ENCODE measurements at places on chromosomes 2 and 18. TPM values are rescaled to one million over a fixed set of nuclear protein-coding genes. Genes with fewer than 3 reads are reported as not detected.

DNA sequence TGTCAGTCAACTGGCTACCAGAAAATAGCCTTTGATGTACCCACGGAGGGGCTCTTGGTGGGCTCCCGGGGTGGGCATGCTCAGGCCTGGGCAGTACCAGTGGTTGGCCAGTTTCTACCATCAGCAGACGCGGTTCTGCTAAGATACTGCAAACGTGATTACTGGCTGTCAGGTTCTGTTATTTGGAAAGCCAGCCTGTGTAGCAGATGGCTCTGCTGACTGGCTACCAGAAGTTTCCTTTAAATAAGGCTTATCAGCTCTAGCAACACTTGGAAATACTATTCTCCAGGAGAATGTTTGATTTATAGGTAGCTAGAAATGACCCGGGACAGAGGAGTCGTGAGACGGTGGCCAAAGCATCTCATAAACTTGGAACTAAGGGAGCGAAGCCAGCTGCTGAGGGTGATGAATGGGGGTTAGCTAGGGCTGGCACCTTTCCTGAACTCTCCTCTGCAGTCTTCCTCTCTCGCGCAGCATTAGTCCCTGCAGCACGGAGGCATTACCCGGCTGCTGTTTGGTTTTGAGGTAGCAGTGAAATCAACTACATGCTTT is 171.9 kb downstream of the AGAP1 start:
- no peak for DNase-seq

- no peak for DNase-seq
Observed at GRCh38 chr2:66634784-66635183, 199.9 kb downstream of the MEIS1 start.

GRCh38 chr2:65880436-65880835 is 448.0 kb upstream of the SPRED2 start:
- DNase-seq, result no peak

GRCh38 chr2:96503637-96504243 is 1.4 kb downstream of the NEURL3 start:
- no peak for DNase-seq

- DNase-seq, result no peak
Observed at GRCh38 chr2:109080109-109080508, 48.9 kb upstream of the SH3RF3 start.

Gene CXCR1
- total RNA-seq, result not detected

DNA sequence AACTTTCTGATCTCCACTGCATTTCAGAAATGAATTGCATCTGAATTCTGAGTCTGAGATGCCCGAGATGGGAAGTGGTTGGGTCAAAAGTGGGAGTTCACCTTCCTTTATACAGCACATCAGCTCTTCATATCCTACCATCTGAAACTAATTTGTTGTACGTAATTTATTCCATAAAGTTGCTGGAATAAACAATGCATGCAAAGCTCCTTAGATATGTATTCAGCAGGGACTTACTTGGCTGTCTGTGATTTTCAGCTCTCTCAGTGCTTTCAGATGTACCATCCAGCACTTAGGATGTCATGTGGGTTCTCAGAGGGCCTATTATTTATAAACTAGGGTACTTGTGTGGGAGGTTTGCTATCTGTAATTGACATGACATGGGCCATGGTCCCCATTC is 46.9 kb upstream of the EFEMP1 start:
- DNase-seq, result no peak

- no peak for DNase-seq
Observed at GRCh38 chr18:79868811-79869541, 71.2 kb downstream of the KCNG2 start.

Gene MIB1
- 37.9 TPM for total RNA-seq

Gene COL5A2
- total RNA-seq, result 30.8 TPM

Gene CD8B2
- 0.09 TPM for total RNA-seq

Gene CASP10
- total RNA-seq, result 18.9 TPM

Gene MBD2
- total RNA-seq, result 71.6 TPM

GRCh38 chr18:11818486-11819203 is 32.6 kb upstream of the CHMP1B start:
- no peak for DNase-seq

- DNase-seq, result no peak
Observed at GRCh38 chr2:30455114-30455738, 8.2 kb downstream of the LCLAT1 start.

DNA sequence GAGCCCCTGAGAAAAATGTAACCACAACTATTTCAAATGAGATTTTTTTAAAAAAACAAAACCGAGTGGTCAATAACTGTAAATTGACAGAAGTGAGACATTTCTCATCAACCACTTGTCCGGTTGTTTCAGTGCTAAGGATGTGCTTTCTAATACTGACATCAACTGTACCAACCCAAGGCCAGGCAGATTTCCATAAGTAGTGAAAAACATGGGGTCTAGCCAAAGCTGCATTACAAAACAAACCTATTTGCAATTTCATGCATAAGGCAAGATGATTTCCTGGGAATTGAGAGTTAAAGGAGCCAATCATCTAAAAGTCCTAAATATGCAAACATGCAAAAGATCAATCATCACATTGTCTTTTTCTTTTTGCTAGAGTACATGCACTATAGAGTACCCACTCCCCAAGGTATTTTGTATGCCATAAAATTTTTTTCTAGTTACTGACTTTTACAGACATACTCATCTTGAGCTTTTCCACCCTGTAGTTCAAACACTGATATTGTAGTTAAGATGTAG is 22.6 kb downstream of the HNRNPLL start:
- DNase-seq, result no peak

- no peak for DNase-seq
Observed at GRCh38 chr2:179861416-179862067, at the start of gene ZNF385B. ZNF385B (minus strand) TSS chr2:179861612.

DNA sequence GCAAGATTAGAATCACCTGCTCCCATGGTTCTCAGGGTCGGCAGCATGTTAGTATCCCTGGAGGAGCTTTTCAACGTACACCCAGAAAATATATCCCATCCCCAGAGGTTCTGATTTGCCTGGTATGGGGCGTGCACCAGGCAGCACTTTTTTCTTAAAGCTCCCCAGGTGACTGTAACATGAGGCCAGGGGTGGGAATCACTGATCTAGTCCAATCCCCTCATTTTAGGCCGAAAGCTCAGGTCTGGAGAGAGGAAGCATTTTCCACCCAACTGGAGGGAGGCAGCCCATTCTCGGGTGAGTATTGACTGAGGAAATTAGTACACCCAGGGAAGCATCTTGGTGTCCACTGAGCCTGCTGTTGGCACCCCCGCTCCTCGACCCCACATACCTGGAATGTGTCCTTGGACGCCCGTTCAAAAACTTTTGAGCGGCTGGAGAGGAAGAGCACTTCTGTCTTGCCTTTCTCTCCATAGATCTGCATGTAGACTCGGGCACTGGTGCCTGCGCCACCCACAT is 94.3 kb downstream of the LOXHD1 start:
- no peak for DNase-seq

- no peak for DNase-seq
Observed at GRCh38 chr2:220489121-220489520, 861.7 kb downstream of the SLC4A3 start.

DNA sequence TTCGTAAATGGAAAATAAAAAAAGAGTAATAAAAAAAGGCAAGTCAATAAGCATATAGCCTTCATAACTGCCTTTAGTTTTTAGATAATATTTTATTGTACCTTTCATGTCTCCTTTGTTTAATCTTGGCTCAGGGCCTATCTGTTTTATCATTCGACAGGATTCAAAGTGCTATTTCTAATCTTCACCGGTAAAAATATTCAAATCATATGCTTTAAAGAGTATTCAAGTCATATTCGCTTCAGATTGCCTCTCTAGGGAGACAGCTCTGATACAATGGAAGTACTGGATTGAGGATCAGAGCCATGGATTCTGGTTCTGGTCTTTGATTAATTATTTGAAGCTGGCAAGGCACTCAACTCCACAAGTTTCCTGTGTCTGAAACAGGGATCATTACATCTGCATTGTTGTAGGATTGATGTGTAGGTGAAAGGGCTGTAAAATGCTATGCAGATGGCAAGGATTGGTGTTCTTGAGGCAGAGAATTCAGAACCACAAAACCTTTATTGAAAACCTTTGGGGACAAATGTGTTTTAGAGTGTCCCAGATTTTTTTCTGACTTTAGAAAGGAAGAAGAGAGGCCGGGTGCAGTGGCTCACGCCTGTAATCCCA is 84.3 kb upstream of the RAPH1 start:
- no peak for DNase-seq

GRCh38 chr2:204917089-204917701 is 371.9 kb downstream of the PARD3B start:
- DNase-seq, result no peak

Gene FIGN
- total RNA-seq, result 5.9 TPM

Gene ABCB11
- 0.23 TPM for total RNA-seq

Gene NCKAP5
- 3.9 TPM for total RNA-seq

DNA sequence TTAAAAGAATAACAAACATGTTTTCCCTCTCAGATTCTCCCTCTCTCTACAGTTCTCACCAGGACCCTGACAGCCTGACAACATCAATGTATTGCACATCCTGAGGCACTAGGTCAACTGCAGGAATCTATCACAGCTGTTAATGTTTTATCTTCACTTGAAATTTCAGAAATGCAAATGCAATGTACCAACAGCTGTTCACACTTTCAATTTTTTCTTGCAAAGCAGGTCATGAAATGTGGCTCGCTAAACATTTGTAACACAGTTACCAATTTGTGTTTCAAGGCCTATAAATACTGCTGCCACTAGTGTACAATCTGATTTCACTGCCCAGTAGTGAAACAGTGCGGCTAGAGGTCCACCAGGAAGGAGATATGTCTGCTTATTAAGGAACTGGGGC is 147.8 kb downstream of the EXOC6B start:
- DNase-seq, result no peak

DNA sequence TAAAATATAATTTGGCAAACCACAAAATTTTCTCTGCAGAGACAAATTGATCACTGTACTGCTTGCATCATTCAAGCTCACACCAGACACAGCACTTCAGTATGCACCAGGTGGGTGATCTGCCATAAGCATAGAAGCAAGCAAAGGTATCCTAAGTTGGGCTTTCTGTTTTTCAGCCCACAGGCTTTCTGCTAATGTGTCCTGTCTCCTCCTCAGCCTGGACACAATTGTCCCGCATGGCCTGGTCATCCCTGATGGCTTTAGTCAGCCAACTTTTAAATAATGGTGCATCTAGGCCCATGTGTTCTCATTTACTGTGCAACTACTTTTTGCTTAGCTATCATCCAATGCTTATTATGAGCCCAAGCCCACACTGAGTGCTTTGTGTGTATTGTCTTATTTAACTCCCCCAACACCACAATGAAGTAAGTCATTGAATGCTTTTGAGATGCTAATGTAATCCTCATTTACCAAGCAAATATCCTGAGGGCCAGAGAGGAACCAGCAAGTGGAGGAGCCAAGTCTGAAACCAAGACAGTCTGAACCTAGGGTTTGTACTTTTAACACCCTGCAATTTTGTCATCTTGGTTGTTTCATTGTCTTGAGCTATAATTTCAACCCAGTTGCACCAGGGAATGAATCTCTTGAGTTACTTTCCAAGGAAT is 111.2 kb upstream of the SETBP1 start:
- no peak for DNase-seq

GRCh38 chr2:15938803-15939555 is 1.4 kb upstream of the MYCN start:
- DNase-seq, result no peak

GRCh38 chr2:238174701-238175100 is 15.9 kb downstream of the ERFE start:
- DNase-seq, result no peak

DNA sequence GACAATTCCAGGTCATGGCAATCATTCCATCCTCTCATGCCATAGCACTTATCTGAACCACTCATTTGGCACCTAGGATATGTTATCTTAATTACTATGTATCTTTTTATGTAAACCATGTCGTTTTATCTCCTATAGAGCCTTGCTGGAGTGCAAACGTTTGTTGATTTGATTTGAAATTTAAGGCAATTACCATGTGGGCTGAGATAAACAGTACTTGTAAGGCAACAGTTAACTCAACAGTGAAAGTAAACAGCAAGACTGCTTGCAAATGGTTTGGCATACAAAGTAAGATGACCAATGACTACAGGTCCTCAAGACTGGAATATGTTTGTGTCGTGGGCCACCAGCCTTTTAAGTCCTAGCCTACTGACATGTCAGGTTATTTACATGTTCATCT is 133.7 kb upstream of the ZFP36L2 start:
- no peak for DNase-seq

- peak; percentile 82 for DNase-seq
Observed at GRCh38 chr2:159904127-159904958, 106.3 kb upstream of the CD302 start.

Gene RIT2
- total RNA-seq, result not detected

DNA sequence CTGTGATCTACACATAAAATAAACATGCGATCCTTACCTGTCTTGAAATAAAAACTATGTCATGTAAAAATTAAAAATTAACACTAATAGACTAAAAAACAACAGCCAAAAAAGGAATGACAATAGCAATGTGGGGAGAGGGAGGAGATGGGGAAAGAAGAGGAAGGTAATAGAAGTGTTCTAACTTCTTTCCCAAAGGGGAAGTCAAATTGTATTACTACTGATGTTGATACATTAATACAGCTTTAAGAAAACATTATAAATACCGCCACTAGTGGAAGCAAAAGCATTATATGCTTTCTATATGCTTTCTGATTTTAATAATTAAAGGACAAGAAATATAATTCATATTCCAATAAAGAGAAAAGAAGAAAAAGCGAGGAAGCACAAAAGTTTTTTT is 22.2 kb downstream of the ZNF516 start:
- no peak for DNase-seq

Gene PJVK
- total RNA-seq, result 3.1 TPM

Gene PID1
- total RNA-seq, result 17.1 TPM

Gene MTA3
- total RNA-seq, result 39.2 TPM

Gene SAG
- not detected for total RNA-seq

DNA sequence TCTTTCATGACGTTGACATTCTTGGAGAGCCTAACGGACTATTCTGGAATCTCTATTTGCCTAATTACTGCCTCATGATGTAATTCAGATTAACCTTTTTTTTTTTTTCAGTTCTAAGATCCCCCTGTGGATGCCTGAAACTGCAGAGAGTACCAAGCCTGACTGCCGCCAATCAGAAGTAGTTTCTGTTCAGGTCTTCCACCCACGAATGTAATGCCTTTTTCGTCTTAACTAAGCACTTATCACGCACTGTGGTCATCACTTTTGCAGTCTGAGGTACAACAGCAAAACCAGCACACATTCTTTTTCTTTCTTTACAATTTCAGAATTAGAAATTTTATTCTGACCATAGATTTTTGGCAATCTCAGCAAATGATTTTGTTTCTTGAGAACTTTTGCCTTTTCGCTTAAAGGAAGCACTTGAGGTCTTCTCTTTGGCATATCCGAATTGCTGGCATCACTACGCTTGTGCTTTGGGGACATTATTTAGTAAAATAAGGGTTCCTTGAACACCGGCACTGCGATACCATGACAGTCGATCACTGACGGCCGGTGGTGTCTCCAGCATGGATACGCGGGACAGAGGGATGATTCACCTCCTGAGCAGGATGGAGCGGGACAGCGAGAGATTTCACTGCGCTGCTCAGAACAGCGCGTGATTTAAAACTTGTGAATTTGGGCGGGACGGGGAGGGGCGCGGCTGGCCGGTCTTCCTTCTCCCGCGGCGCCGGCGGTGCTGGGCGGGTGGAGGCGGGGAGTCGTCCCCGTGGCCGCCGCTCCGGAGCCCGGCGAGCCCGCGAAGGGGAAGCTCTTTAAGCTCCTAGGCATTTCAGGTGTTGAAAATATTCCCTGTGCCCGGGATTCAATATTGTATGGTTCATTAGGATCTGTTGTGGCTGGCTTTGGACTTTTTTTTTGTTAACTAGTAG is 32.0 kb upstream of the GPR55 start:
- DNase-seq, result peak; percentile 23

- no peak for DNase-seq
Observed at GRCh38 chr2:213148572-213149261, 2.7 kb downstream of the IKZF2 start.

GRCh38 chr2:70553334-70553583 is 367 bp downstream of the TGFA start:
- peak; percentile 44 for DNase-seq

Gene SERPINB5
- 0.14 TPM for total RNA-seq

Measured in mucosa of gallbladder (tissue), 1 donor.